ENCODE measurements at places on chromosomes 4 and X.
A peak's percentile ranks its signal among the peaks of the same experiment; 100 is the strongest.

DNA sequence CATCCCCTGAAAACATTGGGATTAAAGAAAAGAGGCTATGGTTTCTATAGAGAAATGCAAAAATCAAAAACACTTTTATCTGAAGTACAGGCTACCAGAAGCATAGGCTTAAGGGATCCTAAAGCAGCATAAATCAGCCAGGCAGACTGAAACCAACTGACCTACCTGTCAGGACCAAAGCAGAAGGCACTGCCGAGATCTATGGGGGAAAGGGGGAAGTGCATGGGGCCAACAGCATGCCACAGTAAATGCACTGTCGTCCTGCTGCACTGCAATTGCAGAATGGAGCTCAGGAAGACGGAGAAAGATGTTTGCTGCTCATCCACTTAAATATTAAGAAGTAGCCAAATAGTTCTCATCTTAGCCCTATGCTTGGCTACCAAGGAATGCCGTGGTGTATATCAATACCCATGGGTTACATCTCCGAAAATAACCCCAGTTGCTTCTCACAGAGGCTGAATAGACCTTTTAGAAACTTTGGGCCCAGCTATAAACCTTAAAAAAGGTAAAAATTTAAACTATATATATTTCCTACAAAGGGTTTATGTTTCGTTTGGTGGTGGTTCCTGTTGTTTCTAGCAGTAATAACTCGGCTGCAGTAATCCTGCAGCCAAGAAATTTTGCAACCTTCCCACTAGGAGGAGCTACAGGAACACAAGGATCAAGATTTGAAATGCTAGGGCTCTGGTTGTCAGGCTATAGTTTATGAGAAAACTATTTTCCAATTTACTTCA is 312.2 kb upstream of the DIAPH2 start:
- no peak for DNase-seq

GRCh38 chr4:34492414-34492813 is 1751.9 kb downstream of the ARAP2 start:
- no peak for DNase-seq

DNA sequence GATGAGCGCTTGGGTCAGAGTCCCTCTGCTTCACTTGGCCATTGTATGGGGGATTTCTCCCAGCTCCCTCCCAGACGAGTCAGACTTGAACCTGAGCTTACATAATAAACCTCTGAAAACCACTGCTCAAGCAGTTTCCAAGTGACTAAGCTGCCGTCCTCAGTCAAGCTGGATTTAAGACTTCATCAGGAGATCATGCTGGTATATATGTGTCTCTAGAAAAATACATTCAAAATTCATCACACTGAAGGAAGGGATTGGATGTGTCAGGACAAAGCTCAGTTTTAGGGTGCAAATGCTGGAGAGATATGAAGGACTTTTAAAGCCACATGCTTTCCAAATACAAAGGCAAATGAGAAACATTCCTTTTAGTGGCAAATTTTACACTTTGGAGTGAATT is 114.3 kb downstream of the QDPR start:
- no peak for DNase-seq

GRCh38 chrX:78322863-78323262 is 4.5 kb downstream of the CYSLTR1 start:
- DNase-seq: no peak

GRCh38 chrX:20029728-20030127 is 38.9 kb upstream of the BCLAF3 start:
- no peak for DNase-seq

- no peak for DNase-seq
Measured at GRCh38 chr4:123345137-123345934, 51.3 kb upstream of the SPRY1 start.

DNA sequence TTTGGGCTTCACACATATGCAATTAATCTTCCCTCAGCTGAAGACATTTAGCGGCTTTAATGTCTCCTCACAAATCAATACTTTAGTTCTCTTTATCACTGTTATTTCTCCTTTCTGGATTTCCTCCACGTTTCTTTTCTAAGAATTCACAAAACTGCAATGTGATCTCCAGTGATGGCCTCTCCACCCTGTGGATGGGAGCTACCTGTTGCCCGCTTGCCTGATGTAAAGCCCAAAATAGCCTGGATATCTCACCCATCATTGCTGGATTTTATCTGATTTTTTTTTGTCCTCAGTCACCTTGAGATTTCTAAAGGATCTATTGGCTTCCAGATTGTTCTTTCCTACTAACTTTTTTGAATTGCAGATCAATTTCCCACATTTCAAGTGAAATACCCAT is 129.3 kb upstream of the FAM241A start:
- DNase-seq: no peak

GRCh38 chrX:151478058-151478457 is 81.1 kb downstream of the VMA21 start:
- DNase-seq: no peak

DNA sequence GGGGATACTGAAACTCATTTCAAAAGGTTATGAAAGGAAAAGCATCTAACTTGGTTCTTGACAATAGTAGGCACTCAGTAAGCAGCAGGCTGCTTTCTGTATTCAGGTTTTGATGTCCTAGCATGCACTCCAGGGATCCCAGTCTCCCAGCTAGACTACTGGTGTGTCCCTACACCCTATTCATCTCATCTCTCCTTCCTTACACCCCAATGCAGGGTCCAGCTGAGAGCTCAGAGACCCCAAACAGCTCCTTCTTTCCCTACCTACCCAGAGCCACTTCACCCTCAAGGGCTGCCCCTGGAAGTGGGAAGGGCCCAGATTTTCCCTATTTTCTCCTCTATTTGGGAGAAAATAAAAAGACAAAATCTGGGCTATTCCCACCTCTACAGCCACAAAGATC is 1.6 kb upstream of the EFNB1 start:
- no peak for DNase-seq

DNA sequence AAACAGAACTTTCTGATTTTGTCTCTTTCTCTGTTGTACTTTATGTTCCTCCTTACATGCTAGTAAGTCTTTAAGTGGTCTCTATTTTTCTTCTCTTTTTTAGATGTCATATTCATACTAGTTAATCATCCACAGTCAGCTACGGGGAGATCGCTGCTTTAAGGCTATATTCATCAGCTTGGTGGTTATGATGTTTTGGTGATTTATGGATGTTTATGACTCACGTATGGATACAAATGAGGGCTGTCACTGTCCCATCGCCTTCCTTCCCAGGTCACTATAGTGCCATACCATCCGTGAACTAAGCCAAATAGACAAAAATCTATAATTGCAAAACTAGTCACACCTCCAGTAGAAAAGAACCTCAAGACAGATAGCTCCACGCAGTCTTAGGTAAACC is 296.8 kb upstream of the AADAT start:
- no peak for DNase-seq

- no peak for DNase-seq
Measured at GRCh38 chrX:136665258-136665900, 17.4 kb downstream of the CD40LG start.

GRCh38 chrX:129700536-129700935 is 38.2 kb upstream of the XPNPEP2 start:
- DNase-seq: no peak

- DNase-seq: no peak
Measured at GRCh38 chrX:75071334-75071733, 84.7 kb downstream of the ABCB7 start.

- no peak for DNase-seq
Measured at GRCh38 chrX:48940404-48940955, 16.9 kb downstream of the OTUD5 start.

DNA sequence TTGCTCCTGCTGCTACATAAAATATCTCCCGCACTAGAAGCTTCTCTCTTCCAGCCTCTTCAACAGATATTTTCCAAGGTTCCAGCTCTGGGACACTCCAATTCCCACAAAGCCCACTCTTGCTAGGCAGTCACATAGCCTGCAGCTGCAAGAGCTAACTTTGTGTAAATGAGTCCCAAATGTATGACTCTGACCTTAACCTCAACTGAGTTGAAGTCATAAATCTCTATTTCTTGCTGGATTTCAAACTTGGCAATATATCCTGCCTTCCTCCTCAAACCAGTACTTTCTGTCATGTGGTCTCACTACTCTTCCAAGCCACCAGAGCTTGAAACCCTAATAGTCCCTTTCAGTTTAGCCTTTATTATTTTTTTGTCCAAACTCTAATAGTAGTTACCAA is 315.4 kb upstream of the GRIA3 start:
- no peak for DNase-seq

- no peak for DNase-seq
Measured at GRCh38 chr4:82630079-82630478, 68.3 kb upstream of the TMEM150C start.

DNA sequence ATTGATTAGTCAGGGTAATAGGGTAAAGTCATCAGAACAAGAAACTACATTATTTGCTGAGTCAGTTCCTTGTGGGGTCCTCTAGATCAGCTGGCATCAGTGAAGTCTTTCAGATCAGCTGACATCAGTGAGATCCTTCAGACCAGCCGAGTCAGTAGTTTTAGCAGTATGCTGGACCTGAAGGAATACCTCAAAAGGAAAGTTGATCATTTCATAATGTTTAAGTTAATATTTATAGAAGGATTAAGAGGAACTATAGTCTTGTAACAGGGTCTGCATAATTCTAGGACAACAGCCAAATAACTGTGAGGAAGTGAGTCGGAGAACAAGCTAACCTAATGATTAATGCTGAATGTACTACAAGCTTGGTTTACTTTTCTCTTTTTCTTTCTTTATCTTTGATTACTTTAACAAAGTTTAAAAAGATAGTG is 958 bp upstream of the UGT2B7 start:
- DNase-seq: no peak

DNA sequence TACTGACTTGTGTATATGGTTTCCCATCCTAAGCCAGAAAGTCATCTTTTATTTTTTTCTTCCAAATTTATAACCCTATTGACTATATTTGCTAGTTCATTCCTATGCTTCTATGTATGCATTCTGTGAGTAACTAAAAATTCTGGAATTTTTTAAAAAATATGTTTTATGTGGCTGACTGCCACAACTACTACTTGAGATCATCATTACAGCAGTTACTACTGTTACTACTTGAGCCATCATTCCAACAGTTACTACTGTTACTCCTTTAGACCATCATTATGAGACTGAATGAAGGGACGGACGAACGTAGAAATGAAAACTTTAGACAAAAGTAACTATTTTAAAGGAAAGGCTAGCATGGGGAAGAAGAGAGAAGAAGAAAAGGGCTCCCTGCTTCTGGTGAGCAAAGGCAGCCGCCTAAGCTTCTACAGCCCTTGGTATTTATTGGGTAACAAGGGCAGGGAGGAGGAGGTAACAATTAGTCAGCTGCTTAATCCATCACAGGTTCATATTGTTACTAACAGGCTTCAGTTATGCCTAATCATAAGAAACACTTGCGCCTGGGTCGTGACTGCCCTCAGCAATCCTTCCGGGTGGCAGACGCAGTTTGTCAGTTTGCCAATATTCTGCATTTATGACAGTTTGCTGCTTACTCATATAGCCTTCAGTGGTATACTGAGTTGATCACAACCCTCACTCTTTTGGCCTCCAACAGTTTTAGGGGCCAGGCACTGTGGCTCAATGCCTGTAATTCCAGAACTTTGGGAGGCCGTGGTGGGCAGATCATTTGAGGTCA is 80.4 kb downstream of the PDLIM5 start:
- no peak for DNase-seq

- DNase-seq: no peak
Measured at GRCh38 chr4:117549524-117549923, 464.1 kb upstream of the TRAM1L1 start.

DNA sequence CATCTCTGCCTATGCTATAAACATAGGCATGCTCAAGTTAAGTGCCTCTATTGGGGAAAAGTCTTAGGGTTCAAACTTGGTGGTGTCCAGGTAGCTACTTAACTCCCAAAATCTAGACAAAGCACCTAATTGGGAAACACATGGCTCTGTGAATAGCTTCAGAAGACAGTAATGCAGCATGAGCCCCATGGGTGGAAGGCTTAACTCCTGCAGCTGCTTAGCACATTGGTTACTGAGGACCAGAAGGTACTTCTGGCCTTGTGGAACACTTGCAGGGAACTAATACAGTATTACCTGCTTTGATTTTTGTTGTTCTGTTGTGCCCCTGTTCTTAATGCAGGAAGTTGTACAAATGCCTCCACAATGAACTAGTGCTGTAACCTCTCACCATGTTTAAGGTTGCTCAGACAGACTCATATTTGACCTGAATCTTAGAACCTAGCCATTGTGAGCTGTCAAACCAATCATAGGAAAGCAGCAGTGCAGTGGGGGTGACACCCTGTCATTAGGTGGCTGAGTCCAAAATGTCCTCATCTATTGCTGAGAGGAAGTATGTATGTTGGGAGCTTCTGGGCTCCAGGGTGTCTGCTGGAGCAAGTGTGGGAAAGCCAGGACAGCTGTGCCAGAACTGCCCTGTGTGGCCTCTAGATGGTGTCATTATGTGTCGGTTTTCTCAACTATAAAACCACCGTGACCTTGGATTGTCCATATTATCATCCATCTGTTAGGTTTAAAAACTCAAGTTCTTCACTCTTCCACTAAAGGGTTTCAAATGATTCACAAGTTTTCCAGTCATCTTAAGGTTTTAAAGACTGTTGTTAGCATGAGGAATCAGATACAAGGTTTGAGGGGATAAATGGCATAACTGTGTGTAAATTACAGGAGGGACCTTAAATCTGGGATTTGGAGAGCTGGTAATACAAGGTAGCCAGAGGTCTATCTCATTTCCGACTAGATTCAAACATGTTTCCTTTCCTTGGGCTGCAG is 69.9 kb upstream of the WDR1 start:
- no peak for DNase-seq

- DNase-seq: no peak
Measured at GRCh38 chrX:10582945-10583344, 37.4 kb downstream of the MID1 start.

- DNase-seq: no peak
Measured at GRCh38 chrX:150080497-150080896, 142.2 kb upstream of the EOLA2 start.

DNA sequence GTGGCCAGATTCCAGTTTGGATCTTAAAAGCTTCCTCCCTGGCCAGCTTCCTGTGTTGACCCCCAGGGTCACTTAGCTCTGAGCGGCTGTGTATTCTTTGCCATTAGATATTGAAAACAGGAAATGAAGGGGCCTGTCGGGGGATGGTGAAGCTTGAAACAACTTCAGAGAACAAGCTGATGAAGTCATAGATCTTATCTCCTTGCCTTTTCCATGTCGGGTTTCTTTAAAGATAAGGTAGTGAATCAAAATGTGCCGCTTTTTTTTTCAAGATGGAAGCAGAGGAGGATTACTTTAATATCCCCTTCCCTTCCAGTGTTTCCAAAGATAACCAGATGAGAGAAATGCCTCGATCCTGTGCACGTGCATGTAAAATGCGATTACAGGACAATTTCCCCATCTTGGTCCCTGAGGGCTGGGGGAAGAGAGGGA is 508.5 kb downstream of the MID1IP1 start:
- no peak for DNase-seq

DNA sequence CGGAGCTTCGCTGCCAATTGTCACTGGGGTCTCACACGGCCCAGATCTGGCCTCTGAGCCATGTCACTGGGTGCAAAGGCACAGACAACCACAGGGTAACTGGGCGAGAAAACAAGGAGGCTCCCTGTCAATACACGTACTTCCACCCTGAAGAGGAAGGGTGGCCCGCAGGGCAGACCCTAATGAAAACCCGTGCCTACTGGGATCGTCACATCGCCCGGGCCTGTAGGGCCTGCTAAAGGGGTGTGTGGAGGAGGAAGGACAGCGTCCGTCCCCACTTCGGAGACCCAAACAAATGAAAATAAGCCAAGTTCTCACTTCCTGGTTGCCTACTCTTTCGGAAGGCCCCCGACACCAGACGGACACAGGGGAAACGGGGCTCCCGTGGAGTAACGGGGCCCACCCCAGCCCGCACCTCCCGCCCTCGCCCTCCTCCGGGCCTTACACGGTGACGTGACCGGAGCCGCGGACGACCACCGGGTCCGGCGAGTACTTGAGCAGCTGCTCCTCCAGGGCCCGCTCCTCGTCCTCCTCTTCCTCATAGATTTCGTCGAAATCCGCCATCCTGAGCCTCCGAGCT is 578 bp downstream of the CHIC2 start:
- peak; percentile 8 for DNase-seq
